Stimulated activated naive CD8-positive, alpha-beta T cell treated with anti-CD3 and anti-CD28 coated beads, Interleukin-15, amount 100 ng/mL, for 72 hours (primary cell): ENCODE measurements at places on chromosomes 13 and 19.

- peak; percentile 73 for DNase-seq
These were observed 13.3 kb downstream of the PALM3 start for GRCh38 chr19:14048443-14049153.

- no peak for DNase-seq
These were observed 60.0 kb downstream of the ZNF627 start for GRCh38 chr19:11657307-11657706.

- DNase-seq, result no peak
These were observed 326.7 kb downstream of the RBM26 start for GRCh38 chr13:79079351-79079839.

GRCh38 chr19:11555246-11555645, 3.8 kb downstream of the ELOF1 start:
- DNase-seq, result no peak

DNA sequence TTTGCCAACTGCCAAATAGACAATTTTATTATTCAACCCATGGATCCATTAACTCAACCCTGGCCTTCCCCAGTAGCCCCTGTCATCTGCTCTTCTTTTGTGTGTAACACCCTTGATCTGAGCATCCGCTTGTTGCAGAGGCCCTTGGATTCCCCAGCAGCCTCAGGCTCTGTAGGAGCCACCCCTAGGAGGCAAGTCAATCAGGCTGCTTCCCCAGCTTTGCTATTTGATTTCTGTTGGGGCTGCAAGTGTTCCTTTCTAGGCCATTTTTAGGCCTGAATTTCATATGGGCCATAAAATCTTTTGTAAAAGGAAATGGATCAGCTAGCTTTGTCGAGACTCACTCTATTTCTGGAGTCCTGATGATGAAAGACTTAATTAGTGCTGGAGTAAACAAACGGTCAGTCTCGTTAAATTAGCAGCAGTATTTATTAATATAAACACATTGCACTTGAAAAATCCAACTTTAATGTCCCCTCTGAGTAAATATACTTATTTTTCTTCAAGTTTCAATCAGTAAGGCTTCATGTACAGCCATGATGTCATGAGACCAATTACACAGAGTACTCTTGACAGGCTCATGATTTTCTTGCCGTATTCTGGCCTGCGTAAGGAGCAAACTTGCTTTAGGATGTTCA, 105.3 kb downstream of the RGCC start:
- DNase-seq, result no peak

DNA sequence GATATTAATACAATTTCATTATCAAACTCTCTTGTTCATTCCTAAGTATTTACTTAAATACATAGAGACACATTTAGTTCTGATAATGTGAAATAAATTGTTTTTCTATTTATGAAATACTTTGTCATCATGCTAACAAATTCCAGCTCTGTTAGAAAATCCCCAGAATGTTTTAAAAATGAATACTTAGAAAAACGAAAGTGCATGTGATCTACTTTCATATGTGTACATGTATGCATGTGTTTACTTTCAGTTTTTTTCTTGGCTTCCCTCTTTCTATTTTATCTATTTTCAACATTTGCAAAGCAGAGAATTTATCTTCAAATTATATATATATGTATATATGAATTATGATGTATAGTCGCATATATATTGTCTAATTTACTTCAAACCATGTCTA, 1110.0 kb upstream of the PCDH20 start:
- no peak for DNase-seq

- DNase-seq, result no peak
These were observed 9.8 kb downstream of the DCAF15 start for GRCh38 chr19:13961826-13962698.

DNA sequence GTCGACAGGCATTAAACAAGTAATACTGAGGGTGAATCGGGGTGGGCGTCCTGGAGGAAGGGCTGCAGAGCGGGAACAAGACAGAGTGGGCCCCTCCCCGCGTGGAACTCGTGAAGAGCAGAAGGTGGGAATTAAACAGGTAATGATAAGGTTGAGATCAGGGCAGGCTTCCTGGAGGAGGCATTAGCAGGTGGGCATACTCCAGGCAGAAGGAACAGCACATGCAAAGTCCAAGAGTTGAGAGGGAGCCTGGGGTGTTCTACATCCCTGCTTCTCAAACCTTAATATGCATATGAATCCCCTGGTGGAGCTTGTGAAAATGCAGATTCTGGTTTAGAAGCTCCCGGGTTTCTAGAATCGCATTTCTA, 23.3 kb downstream of the SLC8A2 start:
- DNase-seq, result no peak

DNA sequence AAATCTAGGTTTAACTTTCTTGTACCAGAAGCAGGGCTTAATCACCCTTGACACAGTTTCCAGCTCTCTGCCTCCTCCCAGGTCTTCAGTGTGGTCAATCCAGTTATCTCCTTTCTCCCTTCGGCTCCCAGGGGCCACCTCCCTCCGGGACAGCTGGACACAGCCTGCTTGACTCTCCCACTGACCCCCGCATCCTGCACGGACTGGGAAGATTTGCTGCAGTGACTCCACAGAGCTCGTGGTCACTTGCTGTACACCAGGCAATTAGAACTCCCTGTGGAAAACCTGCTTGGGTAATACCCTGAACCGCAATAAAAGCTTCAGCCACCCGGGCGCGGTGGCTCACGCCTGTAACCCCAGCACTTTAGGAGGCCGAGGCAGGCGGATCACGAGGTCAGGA, 116.5 kb downstream of the NUFIP1 start:
- DNase-seq, result no peak

GRCh38 chr19:49818649-49819370, 721 bp downstream of the MED25 start:
- DNase-seq, result no peak

GRCh38 chr13:110250258-110250891, 56.6 kb downstream of the COL4A1 start:
- DNase-seq, result no peak

DNA sequence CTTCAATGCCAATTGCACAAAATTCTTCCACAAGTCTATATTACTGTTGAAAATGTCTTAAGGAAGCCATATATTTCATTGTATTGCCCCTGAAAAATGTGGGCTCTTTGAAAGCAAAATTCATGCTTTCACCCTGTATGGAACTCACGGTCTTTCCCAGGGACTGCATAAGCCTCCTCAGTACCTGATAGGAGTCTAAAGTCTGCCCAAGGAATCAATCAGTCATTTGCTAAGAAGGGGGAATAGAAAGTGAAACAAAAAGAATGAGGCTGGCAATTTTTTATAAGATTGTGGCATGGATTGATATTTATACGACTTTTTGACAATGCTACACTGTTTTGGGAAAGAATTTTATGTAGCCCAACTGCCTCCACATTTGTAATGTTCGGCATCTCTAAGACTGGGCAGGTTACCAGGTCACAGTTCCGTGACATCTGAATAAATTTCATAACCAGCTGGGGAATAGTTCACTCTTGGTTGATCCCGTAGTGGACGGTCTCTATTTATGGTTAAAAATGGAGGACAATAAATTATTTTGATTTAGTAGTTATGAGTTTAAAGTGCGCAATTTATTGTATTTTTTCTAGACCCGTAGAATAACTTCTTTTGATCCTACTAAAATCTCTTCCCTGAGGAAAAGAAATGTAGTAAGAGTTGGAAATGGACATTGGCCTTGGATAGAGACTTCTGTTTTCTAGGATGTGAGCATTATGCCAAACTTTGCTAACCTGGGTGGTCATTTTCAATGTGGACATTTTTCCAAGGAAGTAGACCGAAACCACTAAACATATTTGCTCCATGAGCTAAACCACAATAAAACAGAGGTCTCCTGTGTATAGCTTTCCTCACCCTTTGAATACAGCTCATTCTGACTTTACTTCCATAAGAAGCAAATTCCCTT, 1585.4 kb downstream of the EFNB2 start:
- DNase-seq, result no peak

DNA sequence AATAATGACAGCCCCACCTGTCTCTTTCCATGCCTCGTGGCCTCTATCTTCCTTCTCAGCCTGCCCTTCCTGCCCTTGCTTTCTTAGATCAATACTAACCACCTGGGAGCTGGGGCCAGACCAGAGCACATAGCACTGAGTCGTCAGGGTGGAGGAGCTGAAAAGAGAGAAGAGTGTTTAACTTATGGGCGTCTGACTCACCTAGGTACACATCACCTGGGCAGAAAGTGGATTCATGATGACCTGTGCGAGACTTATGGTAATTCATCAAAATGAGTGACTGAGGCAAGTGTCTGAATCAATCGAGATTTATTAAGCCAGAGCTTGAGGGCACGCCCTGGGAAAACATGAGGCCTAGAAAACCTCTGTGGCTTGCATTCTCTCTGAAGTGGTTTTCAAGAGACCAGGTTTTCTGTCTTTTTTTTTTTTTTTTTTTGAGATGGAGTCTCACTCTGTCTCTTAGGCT, 19.2 kb downstream of the CEACAM6 start:
- DNase-seq, result peak; percentile 63

DNA sequence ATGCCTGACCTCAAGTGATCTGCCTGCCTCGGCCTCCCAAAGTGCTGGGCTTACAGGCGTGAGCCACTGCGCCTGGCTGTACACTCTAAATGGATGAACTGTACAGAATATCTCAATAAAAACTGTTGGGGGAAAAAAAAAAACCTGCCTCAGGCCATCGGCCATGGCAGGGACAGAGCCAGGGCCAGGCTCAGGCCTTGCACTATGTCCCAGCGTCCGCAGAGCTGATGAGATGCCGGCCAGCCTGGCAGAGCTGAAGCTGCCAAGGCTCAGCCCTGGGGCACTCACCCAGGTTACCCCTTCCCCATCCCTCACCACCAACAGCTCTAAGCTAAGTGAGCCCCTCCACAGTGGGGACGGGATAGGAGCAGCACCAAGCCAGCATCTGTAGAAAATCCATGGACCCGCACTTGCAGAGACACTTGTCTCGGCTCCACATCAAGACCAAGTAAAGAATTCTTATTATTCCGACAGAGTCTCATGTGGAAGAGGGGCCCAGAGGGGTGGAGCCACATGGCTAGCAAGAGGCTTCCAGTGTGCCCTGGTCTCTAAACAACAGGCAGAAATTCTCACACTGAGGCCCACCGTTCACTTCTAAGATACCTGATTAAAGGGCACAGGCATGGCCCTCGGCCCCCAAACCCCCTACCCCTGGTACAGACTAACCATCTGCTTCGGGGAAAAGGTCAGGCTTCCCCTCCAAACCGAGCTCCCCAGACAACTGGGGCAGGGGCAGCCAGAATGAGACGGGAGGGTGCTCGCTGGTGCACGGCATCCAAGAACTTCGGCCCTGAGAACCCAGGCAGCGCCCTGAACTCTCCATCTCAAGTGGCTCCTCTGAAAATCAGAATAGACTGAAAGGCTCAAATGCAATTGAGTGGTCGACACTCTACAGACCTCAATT, 5.8 kb downstream of the PPP6R1 start:
- no peak for DNase-seq

DNA sequence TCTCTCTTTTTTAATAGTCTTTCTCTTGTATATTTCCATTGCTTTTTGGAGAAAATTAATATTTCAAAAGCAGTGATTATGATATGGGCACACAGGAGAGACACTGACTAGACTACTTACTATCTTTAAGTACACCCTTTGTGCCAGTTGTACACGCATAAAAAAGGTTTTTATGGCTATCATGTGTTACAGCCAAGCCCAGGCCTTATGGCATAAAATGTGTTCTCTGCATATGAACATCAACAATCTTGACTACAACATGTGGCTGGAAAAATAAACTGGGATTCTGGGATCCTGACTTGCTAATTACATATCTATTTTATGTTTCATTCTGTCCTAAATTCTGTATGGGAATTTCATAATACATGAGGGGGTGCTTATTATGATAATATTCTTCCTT, 1401.8 kb downstream of the SLITRK5 start:
- DNase-seq, result no peak

- no peak for DNase-seq
These were observed 995.9 kb downstream of the UQCRFS1 start for GRCh38 chr19:28217022-28217421.

- no peak for DNase-seq
These were observed 122.4 kb downstream of the TRPC4 start for GRCh38 chr13:37747071-37747612.

DNA sequence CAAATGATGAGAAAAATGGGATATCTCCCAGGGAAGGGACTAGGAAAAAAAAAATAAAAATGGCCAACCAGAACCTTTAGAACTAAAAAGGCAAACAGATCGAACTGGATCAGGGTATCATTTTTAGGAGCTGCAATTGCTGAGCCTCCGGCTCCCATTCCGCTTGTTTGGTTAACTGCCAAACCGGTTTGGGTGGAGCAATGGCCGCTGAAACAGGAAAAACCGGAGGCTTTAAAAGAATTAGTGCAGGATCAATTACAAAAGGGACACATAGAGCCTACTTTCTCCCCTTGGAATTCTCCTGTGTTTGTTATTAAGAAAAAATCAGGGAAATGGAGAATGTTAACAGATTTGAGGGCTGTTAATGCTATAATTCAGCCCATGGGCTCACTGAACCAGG, 12.7 kb upstream of the ZNF443 start:
- DNase-seq, result no peak

DNA sequence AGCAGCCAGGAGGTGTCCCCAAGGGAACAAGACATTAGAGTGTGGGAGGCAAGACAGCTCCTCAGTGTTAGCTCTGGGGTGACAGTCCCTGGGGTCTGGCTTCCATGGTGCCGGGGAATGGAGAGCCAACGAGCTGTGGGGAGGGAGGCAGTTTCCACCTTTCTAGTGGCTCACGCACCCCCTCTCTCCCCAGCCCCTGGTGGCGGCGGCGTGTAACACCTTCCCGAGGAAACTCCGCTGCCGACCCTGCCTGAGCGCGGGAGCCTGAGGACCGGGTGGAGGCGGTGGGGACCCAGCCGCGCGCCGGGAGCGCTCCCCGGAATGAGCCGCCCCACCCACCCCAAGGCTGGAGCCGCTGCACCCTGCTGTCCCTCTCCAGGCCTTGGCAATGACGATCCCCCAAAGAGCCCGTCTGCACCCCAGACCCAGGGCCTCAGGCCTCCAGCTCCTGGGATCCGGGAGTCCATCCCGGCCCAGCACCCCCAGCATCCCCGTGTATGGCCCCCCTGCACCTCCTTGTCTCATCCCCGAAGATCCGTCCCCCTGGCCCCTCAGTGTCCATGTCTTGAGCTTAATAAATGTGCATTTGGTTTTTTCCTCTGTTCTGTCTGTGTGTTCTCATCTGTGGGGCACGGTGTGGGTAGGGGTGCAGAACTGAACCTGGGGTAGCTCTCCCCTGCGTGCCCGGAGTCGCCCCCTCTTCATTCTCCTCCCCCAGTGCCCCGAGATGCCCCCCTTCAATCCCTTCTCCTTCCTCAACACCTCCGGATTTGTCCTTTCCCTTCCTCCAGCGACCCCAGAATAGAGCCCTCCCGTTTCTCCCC, 622 bp upstream of the FXYD5 start:
- peak; percentile 75 for DNase-seq

- DNase-seq, result no peak
These were observed 1.2 kb downstream of the ZSWIM4 start for GRCh38 chr19:13796301-13797057.

DNA sequence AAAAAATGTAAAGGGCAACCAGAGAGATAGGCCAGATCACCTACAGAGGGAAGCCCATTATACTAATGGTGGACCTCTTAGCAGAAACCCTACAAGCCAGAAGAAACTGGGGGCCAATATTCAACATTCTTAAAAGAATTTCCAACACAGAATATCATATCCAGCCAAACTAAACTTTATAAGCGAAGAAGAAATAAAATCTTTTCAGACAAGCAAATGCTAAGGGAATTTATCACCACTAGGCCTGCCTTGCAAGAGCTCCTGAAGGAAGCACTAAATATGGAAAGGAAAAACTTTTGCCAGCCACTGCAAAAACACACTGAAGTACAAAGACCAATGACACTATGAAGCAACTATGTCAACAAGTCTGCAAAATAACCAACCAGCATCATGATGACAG, 28.4 kb downstream of the VSTM2B start:
- DNase-seq, result no peak
